ENCODE measurements at places on chromosomes 4 and X. TPM values are rescaled to one million over a fixed set of nuclear protein-coding genes. Genes with fewer than 3 reads are reported as not detected.

Gene TECRL
- not detected for total RNA-seq

Gene SOWAHB
- 3.9 TPM for total RNA-seq

Gene CSAG2
- not detected for total RNA-seq

Gene CCDC149
- 19.2 TPM for total RNA-seq

Gene GAB3
- 0.74 TPM for total RNA-seq

Gene HS6ST2
- total RNA-seq = 6.6 TPM

Gene TMPRSS11B
- total RNA-seq = not detected

Gene ACE2
- total RNA-seq = 0.49 TPM

All from temporal lobe (tissue), 4 donors.